ENCODE measurements at places on chromosomes 13 and 19. TPM values are rescaled to one million over a fixed set of nuclear protein-coding genes. Genes with fewer than 3 reads are reported as not detected.
A peak's percentile ranks its signal among the peaks of the same experiment; 100 is the strongest.

GRCh38 chr13:102751886-102752285 lies 21.7 kb downstream of the TEX30 start:
- H3K4me1 ChIP-seq, result no peaks in the 10 kb centered on the region
- no peaks in the 10 kb centered on the region for H3K27me3 ChIP-seq
- DNase-seq, result no peak
- no peak overlapping the region for H3K27ac ChIP-seq
- no peaks in the 10 kb centered on the region for H3K36me3 ChIP-seq

The PSG3 gene
- 0.34 TPM for total RNA-seq

GRCh38 chr13:34207872-34208271 lies 389.9 kb downstream of the RFC3 start:
- peaks cover 19% of the 10 kb centered on the region for H3K4me1 ChIP-seq
- H3K27me3 ChIP-seq, result no peaks in the 10 kb centered on the region
- DNase-seq, result no peak
- no peak overlapping the region for H3K4me3 ChIP-seq
- H3K27ac ChIP-seq, result peak overlapping the region; percentile 27
- no peaks in the 10 kb centered on the region for H3K36me3 ChIP-seq

- no peak overlapping the region for H3K4me3 ChIP-seq
- peaks cover 3% of the 10 kb centered on the region for H3K27me3 ChIP-seq
- no peak overlapping the region for H3K27ac ChIP-seq
- DNase-seq, result no peak
These were observed 72.5 kb downstream of the FREM2 start for GRCh38 chr13:38759390-38759789.

DNA sequence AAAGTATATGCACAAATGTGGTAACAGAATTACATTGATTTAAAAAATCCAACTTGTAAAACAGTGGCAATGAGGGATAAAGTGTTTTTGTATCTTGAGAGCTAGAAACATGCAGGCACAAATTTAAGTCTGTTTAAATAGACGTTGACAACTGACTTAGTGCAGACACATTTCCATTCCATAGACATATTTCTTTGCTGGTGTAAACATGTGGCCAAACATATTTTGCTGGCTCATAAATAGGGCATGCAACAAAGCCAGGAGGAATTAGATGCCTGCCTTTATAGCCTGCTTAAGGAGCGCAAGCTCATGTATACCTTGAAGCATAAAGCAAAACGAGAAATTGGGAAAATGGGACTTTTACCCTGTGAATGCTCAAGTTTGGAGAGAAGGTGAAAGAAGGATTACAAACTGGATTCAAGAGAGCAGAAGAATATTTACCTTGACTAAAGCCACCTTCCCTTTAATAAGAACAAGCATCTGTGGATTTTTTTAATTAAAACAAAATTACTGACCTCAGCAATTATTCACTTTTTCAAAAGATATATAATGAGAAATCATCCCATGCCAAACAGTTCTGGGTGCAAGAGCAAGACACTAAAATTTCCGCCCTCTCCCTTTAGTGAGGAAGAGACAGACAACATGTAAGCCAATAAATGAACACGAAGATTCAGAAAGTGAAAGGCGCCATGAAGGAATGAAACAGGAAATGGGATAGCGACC lies 71.0 kb downstream of the DCT start:
- H3K4me1 ChIP-seq, result no peaks in the 10 kb centered on the region
- DNase-seq, result no peak
- H3K4me3 ChIP-seq, result no peak overlapping the region
- no peaks in the 10 kb centered on the region for H3K27me3 ChIP-seq
- H3K27ac ChIP-seq, result no peak overlapping the region

DNA sequence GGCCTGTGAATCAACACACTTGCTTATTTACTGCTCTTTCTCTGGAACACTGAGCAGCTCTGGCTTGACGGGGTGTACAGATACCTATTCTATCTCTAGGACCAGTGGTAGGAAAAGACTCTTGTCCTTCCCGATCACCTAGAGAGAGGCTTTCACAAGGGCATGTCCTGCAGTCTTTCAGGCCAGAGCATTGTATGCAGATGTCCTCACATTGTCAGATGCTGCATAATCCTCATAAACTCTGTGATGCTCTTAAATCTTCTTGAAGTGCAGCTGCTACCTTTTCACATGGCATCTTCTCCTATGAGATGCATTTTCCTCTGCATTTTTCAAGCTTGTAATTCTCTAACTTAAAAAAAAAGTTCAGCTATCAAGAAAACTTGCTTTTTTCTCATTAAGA lies 369.4 kb downstream of the OLFM4 start:
- no peaks in the 10 kb centered on the region for H3K27me3 ChIP-seq
- H3K4me3 ChIP-seq, result no peak overlapping the region
- no peaks in the 10 kb centered on the region for H3K36me3 ChIP-seq
- H3K4me1 ChIP-seq, result no peaks in the 10 kb centered on the region

The KLK15 gene
- total RNA-seq, result not detected

GRCh38 chr19:12669270-12670158 lies 2.9 kb downstream of the WDR83 start:
- H3K27ac ChIP-seq, result peak overlapping the region; percentile 97
- peak overlapping the region; percentile 83 for H3K4me3 ChIP-seq
- peak; percentile 83 for DNase-seq

The FXYD3 gene
- total RNA-seq, result not detected

Data from astrocyte (in vitro differentiated cells and primary cell).